ENCODE measurements at places on chromosomes 1 and 21.

DNA sequence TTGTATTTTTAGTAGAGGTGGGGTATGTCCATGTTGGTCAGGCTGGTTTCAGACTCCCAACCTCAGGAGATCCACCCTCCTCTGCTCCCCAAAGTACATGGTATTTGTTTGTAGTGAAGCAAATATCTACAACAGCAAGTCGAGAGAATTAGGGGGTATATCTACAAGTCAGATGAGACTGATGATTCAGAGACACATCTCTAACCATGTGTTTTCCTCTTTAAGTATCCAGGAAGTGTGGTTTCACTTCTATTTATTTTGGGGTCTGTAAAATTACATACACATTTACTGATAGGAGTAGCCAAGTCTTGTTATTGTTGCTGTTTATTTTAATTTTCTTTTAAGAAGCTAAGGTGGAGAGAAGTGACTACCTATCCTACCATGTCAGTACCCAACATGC lies 44.9 kb downstream of the SGIP1 start:
- DNase-seq = no peak

DNA sequence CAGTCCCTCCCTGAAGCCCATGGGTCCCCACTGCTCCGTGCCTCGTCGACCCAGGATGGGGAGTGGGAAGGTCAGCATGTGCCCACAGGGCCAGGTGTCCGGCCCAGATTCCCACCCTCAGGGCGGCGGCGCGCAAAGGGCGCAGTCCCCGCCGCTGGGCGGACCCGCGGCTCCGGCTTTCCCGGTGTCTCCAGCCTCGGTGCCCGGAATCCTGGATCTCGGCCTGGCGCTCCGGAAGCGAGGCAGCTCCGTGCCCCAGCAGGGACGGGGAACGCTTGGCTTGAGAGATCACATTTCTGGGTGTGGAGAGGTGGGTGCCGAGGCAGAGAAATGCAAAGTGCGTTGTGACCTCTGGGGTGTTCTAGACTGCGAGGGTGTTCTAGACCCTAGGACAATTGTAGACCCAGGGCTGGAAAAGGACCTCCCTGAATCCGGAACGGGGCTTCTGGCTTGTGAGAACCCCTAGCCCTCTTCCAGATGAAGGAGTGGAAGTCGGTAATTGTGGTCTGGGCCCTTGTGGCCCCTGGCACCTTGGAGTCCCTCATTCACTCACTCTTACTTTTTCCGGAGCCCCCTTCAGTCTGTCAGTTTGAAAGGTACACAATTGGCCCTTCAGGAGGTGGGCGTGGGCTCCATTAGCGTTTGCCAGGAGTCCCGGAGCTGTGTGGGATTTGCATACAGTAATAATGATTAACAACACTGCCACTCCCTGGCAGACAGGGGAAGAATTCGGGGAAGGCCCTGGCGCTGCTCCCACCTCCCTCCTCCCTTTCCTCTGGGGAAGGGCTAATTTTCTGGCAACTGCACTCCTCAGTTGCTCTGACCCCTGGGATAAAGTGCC lies 1.6 kb upstream of the KCND3 start:
- DNase-seq = peak; percentile 33

DNA sequence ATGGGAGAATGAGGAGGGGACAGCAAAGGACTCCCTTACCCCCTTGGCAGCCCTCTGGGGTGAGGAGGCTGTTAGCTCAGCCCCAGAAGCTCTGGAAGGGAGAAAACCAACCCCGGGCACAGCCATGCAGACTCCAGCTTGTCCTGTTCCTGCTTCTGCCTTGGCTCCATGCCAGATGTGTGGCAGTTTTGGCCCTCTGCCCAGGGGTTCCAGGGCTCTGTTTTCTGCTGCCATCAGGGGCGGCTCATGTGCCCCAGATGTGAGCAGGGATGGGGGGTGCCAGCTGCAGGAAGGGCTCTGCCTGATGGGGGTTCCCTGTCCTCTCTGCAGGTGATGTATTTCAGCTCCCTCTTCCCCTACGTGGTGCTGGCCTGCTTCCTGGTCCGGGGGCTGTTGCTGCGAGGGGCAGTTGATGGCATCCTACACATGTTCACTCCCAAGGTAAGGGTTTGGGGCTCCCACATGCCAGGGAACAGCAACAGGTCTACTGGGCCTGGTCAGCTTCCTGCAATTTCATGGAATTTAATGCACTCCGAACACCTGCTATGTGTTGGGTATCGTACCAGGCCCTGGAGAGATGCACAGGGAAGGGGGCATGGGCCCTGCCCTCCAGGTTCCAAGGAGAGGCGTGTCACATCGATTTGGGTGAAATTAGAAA lies 26.1 kb downstream of the SLC6A17 start:
- no peak for DNase-seq

GRCh38 chr1:2258996-2259395 lies 30.9 kb downstream of the SKI start:
- peak; percentile 84 for DNase-seq

DNA sequence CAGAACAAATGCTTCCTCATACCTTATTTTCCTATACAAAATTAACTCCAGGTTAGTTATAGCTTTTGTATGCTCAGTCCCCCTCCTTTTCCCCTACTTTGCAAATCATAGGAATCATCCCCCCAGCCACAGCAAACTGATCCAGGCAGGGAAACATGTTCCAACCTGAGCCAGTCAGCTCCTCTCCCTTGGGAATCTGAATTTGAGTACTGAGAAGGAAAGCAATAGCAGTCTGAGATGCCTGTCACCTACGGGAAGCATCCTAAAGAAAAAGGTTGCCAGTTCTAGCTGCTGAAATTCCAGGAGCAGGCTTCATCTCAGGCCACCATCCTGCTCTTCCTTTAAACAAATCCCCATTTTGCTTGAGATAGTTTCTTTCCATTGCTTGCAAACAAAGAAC lies 6.9 kb downstream of the ADSS2 start:
- DNase-seq = no peak

- no peak for DNase-seq
Observed at GRCh38 chr1:231729544-231729943, 103.0 kb downstream of the DISC1 start.

- DNase-seq = no peak
Observed at GRCh38 chr1:9733160-9733789, 81.7 kb downstream of the PIK3CD start.

DNA sequence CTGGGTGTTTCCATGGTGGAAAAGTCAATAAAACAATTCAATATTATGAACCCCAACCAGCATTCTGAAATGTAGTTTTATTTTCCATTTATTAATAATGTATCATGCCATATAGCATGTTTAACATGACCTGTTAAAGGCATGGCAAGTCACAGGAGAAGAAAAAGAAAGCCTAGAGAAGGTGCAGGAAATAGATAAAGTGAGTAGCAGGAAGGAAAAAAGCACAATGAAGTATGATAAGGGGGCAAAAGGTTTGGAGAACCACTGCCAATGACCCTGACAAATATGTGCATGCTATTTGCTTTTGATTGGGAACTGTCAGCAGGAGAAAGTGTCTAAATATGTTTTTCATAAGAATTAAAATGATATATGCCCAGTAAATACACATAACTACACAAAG lies 85.6 kb downstream of the HMCN1 start:
- no peak for DNase-seq
